ENCODE measurements at places on chromosomes 7 and 10.

GRCh38 chr10:31023558-31023957 is 8.1 kb downstream of the ZNF438 start:
- DNase-seq: no peak

GRCh38 chr10:94088926-94089381 is 95.2 kb downstream of the PLCE1 start:
- DNase-seq: no peak

DNA sequence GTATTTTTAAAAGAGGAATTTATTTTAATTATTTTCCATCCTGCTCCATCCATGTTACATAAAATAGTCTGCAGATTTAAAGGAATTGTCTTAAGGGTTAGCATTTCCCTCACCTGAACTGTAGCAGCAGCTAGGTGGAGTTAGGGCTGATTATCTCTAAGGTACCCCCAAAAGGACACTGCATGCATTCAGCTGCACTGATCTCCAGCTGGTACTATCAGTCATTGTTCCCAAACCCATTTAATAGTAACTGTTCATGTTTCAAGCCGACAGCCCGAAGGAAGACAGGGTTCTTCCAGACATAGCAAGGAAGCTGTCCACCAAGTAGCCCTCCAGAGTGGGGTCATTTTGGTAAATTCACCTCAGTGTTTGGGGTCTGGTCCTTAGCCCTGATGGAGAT is 48.7 kb downstream of the FAM171A1 start:
- no peak for DNase-seq

- DNase-seq: no peak
Observed at GRCh38 chr10:78806681-78807221, 262.0 kb upstream of the ZMIZ1 start.

DNA sequence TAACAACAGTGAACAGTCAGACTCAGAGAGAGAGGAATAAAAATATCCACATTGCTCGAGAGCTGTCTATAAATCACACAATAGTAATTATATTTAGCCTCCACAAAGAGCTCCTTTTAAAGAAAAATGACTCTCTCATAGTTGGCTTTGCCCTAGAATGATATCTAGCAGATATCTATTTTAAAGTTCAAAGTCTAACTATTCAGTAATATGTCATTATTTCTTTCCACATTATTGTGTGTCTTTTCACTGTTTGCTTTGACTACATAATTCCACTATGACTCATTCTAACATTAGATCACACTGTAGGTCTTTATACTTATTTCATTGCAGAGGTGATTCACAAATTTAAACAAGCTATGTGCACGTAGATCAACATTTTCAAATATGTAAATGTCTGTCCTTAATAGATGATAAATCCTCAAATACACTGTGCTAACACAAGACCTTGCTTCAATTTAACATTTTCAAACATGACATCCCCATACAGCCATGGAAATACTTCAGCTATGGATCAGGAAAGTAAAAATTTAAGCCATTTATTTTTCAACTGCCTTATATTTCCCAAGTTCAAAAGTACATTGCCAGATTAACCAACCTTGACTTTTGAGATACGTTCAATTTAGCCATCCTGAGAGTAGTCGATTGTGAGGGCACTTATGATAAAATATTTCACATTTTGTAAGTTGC is 99.9 kb upstream of the AKR1E2 start:
- DNase-seq: no peak

GRCh38 chr10:18401416-18402195 is 249.8 kb downstream of the NSUN6 start:
- no peak for DNase-seq

GRCh38 chr10:129770286-129770685 is 193.8 kb downstream of the EBF3 start:
- no peak for DNase-seq

DNA sequence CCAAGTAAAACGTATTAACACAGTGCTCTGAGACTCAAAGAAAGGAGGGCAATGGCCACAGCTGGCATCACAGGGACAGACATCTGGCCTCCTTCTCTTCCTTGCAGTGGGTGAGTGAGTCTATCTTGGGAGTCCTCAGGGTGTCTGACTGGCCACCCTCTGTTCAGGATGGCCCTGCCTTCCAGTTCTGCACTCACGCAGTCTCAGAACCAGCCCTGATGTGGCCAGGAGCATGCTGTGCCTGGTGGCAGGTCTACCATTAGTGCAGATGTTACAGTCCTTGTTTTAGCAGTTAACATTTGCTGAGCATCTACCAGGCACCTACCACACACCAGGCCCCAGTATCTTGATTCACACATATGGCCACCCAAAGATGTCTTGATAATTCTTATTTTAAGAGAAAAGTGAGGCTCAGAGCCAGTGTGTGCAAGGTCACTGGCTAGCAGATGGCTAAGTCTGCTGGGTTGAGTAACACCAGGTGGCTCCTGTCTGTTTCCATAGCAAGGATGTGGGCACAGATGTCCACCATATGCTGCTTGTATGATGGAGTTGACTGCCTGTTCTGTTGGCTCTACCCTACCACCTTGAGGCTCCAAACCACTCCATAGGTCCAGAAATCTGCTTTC is 23.2 kb upstream of the ARHGAP22 start:
- DNase-seq: no peak

- DNase-seq: no peak
Observed at GRCh38 chr10:77886795-77887355, 39.7 kb downstream of the DLG5 start.

- no peak for DNase-seq
Observed at GRCh38 chr10:50579491-50580261, 44.1 kb downstream of the SGMS1 start.

DNA sequence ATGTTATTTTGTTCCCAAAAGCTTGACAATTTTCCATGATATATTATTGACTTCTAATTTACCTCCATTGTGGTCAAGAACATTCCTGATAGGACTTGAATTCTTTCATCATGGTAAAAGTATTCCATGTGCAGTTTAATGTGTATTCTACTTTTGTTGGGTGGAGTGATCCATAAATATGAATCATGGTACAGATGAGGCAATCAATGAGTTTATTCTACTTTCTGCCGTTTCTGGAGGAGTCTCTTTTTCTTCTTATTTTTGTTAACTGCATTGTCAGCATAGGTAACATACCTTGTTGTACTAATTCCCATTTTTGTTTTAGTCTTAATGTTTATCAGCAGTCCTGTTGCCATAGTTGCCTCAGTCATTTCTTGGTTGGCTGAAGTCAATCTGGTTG is 69.6 kb downstream of the SHOC2 start:
- DNase-seq: no peak

DNA sequence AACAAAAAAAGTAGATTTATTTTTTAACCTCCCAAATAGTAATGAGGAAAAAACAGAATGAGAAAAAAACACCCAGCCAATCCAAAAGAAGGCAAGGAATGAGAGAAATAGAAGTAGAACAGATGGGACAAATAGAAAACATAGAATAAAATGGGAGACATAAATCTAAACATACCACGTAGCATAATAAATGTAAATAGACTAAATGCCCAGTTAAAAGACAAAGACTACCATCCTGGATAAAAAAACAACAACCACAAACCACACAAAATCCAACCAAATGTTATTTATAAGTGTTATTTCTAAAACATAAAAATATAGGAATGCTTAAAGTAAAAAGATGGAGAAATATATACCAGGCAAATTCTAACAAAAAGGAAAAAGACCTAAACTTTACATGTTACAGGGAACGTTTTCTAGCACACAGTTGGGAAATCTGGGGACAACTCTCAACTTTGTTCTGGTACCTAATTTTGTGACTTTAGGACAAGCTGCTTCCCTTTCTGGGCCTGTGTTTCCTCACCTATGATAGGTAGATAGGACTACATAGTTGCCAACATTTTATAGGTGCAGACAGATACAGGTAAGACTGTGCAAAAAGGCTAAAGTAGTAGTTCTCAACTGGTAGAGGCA is 98.4 kb downstream of the SPDYE5 start:
- no peak for DNase-seq

DNA sequence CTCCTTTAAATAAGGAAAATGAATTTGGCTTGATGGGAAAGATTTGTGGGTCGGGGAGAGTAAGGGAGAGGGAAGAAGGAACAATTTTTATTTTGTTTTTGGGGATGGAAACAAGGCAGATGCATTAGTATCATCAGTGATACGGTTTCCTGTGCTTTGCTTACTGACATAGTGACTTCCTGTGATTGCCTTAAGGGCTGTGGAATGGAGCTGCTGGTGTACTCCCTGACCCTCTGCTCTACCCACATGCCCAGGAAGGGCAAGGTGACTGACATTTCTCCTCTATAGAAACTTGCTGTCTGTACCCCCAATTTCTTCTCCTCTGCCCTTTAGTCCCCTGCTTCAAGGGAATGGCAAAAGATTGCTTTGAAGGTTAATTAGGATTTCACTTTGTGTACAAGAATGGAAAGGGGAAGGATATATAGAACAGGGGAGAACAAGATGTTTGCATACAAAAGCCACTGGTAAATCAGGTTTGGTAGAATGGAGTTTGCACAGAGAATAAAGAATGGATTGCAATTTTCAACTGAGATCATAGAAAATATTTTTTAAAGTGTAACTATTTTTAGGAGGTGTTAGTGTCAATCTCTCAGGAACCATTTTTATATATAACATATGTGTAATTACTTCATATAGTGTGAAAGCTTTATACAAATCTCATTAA is 129.0 kb upstream of the AGR3 start:
- DNase-seq: no peak

DNA sequence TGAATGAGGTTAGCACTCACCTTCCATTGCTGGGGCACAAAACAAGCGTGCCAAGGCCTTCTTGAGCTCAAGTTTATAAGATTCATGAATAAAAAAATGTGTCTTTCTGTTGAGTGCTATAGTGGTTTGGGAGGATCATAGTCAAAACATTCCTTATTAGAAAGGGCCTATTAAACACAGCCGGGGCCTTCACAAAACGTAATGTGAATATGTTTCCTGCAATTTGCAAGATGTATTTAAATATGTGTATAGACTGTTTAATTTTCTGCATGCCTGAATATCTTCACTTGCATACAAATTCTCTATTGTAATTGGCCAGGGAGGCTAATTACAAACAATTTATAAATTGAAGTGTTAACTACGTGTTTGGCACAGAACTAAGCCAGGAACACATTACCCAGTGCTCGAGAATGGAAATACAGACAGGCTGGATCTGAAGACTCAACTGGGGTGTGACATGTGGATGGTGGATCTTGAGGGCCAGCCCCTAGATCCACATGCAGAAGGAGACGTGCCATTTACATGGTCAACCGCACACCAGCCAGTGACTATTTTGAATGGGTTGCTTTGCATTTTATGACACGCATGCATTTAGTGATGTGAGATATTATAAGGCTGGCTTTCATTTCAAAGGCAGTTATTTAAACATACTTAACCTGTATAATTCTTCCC is 31.3 kb downstream of the LYZL2 start:
- DNase-seq: no peak

DNA sequence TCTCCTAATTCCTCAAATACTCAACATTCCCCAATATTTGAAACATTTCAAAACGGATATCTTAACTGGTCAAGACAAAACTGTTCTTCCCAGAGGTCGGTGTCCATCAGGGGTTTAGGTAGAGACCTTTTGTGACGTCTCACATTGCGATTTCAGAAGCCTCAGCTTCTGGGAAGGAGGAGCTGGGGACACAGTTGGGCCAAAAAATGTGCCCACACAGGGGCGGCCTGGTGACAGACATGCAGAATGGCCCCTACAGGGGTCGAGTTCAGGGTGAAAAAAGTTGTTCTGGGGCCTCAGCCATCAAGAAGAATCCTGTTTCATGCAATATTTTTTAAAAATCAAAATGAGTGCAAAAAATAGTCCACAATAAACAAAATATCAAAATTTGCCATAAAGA is 108.7 kb upstream of the PFKP start:
- no peak for DNase-seq

GRCh38 chr10:60722623-60723022 is 55.7 kb upstream of the CDK1 start:
- no peak for DNase-seq

DNA sequence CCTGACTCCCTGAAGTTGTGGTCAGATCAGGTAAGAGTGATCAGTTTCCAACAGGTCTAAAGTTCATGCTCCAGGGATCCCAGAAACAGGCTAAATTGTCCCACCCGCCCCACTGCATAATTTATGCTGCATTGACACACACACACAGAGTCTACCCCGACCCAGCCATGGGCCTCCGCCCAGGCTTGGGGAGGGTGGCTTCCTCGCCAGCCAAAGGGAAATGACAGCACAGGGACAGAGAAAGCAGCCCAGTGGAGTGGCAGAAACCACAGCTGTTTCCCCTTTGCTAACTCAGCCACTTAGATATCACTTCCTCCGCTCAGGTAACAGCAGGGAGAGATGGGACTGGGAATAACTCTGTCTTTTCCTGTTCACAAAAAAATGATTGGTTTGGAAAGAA is 9.4 kb downstream of the SH3PXD2A start:
- DNase-seq: no peak

DNA sequence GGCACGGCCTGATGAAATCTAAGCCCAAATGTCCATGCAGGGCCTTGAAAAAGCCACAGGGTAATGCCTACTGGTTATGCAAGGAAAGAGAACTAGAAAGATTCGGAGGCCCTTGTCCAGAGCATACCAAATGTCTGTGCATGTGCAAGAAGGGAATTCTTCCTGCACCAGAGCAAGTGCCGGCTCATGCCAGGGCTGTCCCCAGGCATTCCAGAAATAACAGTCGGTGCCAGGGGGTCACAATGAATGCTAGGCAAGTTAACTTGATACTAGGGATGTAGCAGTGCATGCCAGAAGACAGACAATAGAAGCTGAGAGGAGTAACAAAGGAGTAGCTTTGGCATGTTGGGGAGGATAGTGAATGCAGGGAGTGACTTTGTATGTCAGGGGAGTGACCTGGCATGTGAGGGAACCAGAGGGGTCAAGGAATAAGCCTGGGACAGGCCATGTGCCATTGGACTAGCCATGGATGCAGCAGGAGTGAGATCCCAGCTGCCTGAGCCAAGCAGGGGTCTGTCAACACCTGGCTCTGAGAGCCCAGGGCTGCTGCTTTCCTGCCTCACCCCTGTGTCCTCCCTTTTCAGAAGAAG is 119.5 kb upstream of the UNC5B start:
- no peak for DNase-seq

DNA sequence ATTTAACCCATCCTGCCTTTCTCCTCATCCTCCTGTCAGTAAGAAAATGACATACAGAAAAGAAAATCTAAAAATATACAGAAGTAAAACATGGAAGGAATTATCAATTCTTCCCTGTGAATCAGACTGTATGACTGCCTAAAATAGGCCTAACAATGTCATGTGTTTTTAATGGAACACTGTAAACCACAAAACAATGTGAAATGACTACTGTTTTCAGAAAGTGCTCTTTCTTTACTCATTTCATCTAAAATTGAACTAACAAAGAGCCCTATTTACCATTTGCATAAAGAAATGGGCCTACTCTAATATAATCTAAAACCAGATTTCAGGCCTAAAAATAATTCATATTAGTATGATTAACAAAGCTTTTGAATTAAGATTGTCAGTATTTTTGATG is 35.7 kb downstream of the SEMA3E start:
- DNase-seq: no peak

- no peak for DNase-seq
Observed at GRCh38 chr7:151460474-151460855, 20.5 kb upstream of the CRYGN start.

DNA sequence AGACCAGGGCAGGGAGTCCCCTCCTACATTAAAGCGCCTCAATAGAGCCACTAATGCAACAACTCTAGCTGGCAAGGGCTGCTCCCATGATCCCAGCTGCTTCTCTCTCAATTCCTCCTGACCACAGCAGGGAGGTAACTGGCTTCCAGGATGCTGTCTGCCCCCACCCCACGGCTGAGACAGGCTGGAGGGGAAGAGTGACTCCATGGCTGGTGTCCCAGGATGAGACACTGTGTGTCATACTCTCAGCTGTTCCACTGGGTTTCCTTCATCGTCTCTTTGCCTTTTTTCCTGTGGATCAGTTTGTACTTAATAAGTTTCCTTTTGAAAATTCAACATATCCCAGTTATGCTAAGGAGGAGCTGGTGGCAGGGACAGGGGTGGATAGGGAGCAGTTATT is 27.7 kb upstream of the MYH16 start:
- no peak for DNase-seq
